ENCODE measurements at places on chromosomes 2 and 18. TPM values are rescaled to one million over a fixed set of nuclear protein-coding genes. Genes with fewer than 3 reads are reported as not detected.

DNA sequence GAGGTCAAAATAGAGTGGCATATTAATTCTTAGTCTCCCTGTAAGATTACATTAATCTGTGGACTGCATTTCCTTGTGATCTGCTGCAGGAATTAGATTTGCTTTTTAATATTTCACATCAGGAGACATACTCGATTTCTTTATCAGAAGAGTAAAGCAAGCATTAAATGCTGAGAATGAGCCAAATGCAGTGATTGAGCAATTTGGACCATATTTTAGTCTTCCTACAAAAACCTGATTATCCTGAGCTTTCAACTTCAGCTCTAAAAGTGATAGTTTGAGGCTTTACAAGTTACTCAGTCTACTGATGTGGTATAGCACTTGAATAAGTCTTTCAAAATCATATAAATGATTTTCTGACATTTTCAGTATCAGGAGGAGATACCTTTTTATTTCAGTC lies 774.3 kb upstream of the RAB6C start:
- no peak for DNase-seq

DNA sequence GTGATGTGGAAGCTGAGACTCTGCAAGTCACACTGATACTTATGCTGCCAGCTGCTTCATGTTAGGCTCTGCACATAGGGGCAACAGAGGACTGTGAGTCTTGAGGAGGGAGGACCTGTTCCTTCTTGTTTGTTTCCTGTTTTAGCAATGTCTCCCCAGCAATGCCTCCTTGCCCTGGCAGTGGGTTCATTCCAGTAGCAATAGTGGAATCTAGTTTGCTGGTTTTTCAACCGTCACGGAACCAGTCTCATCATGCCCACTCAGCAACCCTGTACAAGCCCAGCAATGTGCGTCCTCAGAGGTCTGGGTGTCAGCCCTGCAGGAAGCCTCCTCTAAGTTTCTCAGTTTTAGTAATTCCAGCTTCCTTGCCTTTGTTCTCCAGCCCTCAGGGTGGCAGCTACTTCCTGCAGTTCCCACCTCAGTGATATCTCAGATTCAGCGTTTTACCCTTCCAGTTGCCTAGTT lies 20.5 kb upstream of the ITGB6 start:
- no peak for DNase-seq

GRCh38 chr18:72391427-72391826 lies 152.7 kb downstream of the CBLN2 start:
- no peak for DNase-seq

GRCh38 chr2:109442715-109443319 lies 170.9 kb downstream of the SEPTIN10 start:
- no peak for DNase-seq

- DNase-seq, result no peak
Observed at GRCh38 chr18:26526128-26526965, 22.0 kb downstream of the KCTD1 start.

DNA sequence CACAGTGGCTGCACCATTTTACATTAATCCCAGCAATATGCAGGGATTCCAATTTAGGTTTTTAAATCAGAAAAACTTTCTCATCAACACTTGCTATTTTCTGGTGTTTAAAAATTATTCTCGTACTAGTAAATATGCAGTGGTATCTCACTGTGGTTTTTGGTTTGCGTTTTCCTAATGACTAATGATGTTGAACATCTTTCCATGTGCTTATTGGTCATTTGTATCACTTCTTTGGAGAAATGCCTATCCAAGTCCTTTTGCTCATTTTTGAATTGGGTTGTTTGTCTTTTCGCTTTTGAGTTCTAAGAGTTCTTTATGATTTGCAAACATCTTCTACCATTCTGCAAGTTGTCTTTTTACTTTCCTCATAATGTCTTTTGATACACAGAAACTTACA lies 62.1 kb upstream of the TCF7L1 start:
- DNase-seq, result no peak

The RAD51AP2 gene
- 0.12 TPM for polyA plus RNA-seq

The TNFRSF11A gene
- 2.4 TPM for polyA plus RNA-seq
